ENCODE measurements at places on chromosomes 2 and 18. TPM values are rescaled to one million over a fixed set of nuclear protein-coding genes. Genes with fewer than 3 reads are reported as not detected.

Gene MAP3K19
- not detected for total RNA-seq

Gene SIX3
- total RNA-seq = not detected

Gene HADHB
- 119 TPM for total RNA-seq

Gene DES
- 1.2 TPM for total RNA-seq

All from osteoblast (primary cell).